Activated CD4-positive, alpha-beta T cell treated with anti-CD3 and anti-CD28 coated beads, Interleukin-2, amount 10 ng/mL, durations not matched to agents 7 days and 5 days (primary cell): ENCODE measurements at places on chromosomes 6 and 20. TPM values are rescaled to one million over a fixed set of nuclear protein-coding genes. Genes with fewer than 3 reads are reported as not detected.

Gene HLA-DQA1
- 5.2 TPM for total RNA-seq

Gene EZR
- total RNA-seq = 201 TPM

Gene ENPP1
- 0.10 TPM for total RNA-seq

Gene CTAGE9
- total RNA-seq = not detected

Gene C20orf202
- not detected for total RNA-seq

Gene SLC32A1
- total RNA-seq = not detected

Gene PBOV1
- not detected for total RNA-seq

Gene TNFAIP3
- total RNA-seq = 41.8 TPM

Gene PRRC2A
- 240 TPM for total RNA-seq

Gene ASXL1
- total RNA-seq = 110 TPM

Gene C6orf15
- not detected for total RNA-seq

Gene DSP
- 0.10 TPM for total RNA-seq

Gene MYCT1
- not detected for total RNA-seq

Gene TREM2
- total RNA-seq = not detected

Gene NKX2-4
- total RNA-seq = not detected

Gene TULP1
- total RNA-seq = not detected

Gene APCDD1L
- not detected for total RNA-seq

Gene PXDC1
- not detected for total RNA-seq

Gene TRIM31
- total RNA-seq = not detected

Gene TFAP2C
- total RNA-seq = not detected

Gene HMGCLL1
- not detected for total RNA-seq

Gene CLPSL1
- total RNA-seq = not detected

Gene HLA-DRB1
- total RNA-seq = 51.4 TPM

Gene NFATC2
- total RNA-seq = 68.8 TPM

Gene BMP7
- not detected for total RNA-seq

Gene HLA-DRA
- 73.7 TPM for total RNA-seq

Gene COL9A1
- total RNA-seq = not detected

Gene OR2J3
- total RNA-seq = not detected

Gene TUBB2A
- 1.2 TPM for total RNA-seq

Gene SLC4A11
- total RNA-seq = 0.50 TPM
